Inflammatory macrophage (primary cell): ENCODE measurements at places on chromosomes 1 and 21.

GRCh38 chr1:45953934-45954847, 150.8 kb downstream of the MAST2 start:
- peak; percentile 12 for DNase-seq

- no peak for DNase-seq
Observed at GRCh38 chr1:228366062-228366865, 40.4 kb downstream of the TRIM11 start.

- DNase-seq: peak; percentile 71
Observed at GRCh38 chr1:167066333-167067122, 23.6 kb downstream of the GPA33 start.

- DNase-seq: no peak
Observed at GRCh38 chr1:116096013-116096618, 15.1 kb upstream of the MAB21L3 start.

- no peak for DNase-seq
Observed at GRCh38 chr1:21246905-21247642, 43.2 kb downstream of the ECE1 start.

GRCh38 chr1:5494518-5494917, 497.7 kb downstream of the NPHP4 start:
- DNase-seq: no peak

DNA sequence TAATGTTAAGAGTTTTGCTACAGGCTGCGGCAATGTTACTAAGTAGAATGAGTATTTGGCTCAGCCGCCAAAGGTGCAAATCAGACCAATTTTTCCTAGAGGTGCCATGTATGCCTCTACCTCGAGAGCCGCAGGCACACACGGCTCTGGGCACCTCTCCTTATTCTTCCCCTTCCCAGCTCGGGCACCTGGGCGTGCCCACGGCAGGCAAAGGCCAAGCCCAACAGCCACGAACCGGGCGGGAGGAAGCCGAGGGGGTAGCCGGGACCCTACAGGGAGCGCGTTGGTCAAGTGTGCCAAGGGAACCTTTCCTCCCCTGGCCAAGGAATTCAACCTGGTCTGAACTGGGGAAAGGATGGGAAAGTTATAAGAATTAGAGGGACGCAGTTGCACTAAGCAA, 31.0 kb downstream of the LRRC3 start:
- no peak for DNase-seq

DNA sequence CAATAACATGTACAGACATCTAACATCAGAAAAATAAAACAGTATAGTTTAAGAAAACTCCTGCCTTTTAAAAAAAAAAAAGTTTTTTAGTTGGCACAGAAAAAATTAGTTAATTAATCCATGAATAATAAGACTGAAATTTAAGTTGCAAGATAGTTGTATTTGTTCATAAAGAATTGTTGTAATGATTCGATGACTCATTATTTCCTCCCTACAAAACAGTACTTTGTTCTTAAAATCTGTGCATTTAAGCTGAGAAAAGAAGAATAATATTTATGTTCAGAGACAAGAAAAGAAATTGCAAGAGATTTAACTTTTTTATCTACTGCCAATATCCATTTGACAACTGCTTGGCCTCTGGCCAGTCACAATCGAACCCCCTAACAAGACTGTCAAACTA, 894.7 kb downstream of the ADGRL2 start:
- DNase-seq: no peak

DNA sequence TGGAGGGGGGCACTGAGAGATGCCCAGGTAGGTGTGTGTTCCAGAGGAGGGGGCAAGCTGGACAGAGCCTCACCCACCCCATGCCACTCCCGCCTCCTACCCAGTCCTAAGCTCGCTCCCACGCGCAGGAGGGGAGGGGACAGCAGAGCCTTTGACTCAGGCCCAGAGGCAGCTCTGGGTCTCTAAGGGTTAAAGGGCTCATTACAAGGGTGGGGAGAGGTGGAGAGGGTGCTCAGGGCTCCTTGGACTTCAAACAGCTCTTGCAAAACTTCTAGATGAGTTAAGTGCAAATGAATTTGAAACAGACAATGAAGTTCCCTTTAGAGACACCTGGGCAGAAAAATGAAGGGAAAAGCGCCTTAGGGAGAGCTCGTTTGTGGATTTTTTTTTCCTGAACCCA, 104.2 kb upstream of the CASZ1 start:
- DNase-seq: no peak

GRCh38 chr1:22279735-22280134, 136.8 kb upstream of the WNT4 start:
- no peak for DNase-seq

GRCh38 chr1:9798236-9799130, 25.3 kb downstream of the CLSTN1 start:
- peak; percentile 8 for DNase-seq

DNA sequence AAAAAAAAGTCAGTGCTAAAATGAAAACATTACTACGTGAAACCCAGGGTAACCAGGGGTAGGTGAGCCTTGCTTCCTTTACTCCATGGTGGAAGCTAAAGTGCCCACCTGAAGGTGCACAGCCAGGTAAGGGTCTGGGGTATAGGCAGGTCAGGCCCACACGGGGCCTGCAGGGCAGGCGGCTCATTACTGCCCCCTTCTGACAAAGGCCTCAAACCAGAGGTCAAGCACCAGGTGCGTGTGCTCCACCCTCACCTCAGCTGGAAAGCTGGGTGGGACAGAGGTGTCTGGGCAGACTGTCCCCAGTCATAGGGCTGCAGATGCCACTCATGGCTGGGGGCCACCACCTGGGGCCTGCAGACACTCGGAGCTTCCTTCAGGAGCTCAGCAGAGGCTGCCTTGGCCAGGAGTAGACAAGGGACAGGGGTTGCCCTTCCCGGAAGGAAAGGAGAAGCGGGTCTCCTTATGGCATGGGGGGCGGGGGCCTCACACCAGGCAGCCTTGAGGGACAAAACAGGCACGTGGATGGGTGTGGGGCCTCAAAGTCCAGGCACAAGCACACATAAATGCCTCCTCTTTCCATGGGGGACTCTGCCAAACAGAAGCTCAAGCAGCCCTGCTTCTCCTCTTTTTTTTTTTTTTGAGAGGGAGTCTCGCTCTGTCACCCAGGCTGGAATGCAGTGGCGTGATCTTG, 36.2 kb downstream of the ACOT7 start:
- DNase-seq: no peak

DNA sequence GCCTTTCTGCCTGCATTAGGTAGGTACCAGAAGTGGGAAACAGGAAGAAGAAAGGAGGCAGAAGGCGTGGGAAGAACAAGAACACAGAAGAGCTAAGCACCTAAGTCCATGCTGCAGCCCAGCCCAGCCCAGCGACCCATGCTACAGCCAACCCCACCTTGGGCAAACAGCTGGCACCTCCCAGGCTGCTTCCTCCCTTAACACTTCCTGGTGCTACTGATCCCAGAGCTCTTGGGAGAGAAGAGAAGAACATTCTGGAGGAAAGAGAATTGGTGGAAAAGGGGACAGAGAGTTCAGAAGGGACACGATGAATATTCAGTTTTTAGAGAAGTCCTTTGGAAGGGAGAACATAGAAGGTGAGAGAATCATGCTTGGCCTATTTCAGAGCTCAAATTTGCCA, 28.5 kb downstream of the PLEKHA6 start:
- no peak for DNase-seq

GRCh38 chr1:223211323-223211985, 68.4 kb upstream of the TLR5 start:
- DNase-seq: no peak

DNA sequence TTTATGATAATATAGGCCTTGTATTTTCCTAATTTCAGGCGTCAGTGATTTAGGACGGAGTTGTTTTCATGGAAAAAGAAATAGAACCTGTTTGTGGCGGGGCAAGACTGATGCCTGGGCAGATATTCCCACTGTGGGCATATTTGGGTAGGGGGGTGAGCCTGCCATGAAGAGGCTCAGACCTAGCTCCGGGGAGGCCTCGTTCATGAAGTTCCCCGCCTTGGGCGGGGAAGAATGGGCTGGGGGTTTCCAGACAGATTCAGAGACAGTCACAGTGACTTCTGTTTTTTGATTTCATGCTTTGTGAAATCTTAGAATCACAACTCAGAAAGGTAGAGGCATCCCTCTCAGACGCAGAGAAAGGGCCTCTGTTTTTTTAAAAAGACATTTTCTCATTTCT, 36.1 kb downstream of the RUNX3 start:
- no peak for DNase-seq

- DNase-seq: no peak
Observed at GRCh38 chr1:50208315-50208714, 99.6 kb downstream of the ELAVL4 start.

DNA sequence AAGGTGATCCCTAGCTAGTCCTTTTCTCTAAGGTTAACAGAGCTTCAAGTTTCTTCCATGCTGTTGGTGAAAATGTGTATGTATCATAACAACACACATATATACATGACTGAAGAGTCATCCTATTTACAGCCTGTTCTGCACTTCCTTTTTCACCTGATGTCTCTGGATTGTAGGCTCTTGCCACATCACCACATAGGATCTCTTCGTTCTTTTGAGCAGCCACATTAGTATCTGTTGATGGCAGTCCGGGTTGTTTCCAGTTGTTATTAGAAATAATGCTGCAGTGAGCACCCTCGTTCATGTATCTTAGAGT, 19.7 kb downstream of the MRPL37 start:
- DNase-seq: peak; percentile 55

GRCh38 chr1:84103197-84103992, 40.7 kb upstream of the PRKACB start:
- peak; percentile 38 for DNase-seq

GRCh38 chr21:41009398-41010100, 158.4 kb upstream of the BACE2 start:
- DNase-seq: no peak

DNA sequence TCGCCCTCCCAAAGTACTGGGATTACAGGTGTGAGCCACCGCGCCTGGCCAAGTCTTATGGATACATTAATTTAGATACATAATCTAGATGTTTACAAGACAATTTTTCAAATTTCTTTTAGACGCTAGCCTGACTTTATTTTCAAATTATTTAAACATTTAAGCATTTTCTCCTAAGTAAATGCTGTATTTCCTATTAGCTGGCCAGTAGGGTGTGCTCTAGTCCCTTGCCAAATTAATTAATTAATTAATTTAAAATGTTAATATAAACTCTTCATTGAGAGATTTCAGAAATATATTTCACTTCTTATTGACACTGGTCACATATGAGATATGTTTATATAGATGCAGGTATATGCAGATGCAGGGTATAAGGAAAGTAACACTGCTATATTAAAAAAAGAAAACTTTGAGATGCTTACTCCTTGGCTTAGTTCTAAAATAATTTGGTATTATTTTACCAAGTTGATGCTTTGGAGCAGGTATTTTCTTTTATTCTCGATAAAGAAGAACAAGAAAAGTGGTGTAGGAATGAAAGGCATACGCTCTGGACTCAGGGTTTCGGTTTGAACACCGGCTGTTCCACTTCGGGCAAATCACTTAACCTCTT, 5.2 kb upstream of the ERRFI1 start:
- peak; percentile 59 for DNase-seq

GRCh38 chr1:29679316-29679715, 443.0 kb downstream of the PTPRU start:
- no peak for DNase-seq

- no peak for DNase-seq
Observed at GRCh38 chr1:205783904-205784303, 8.6 kb upstream of the RAB29 start.

DNA sequence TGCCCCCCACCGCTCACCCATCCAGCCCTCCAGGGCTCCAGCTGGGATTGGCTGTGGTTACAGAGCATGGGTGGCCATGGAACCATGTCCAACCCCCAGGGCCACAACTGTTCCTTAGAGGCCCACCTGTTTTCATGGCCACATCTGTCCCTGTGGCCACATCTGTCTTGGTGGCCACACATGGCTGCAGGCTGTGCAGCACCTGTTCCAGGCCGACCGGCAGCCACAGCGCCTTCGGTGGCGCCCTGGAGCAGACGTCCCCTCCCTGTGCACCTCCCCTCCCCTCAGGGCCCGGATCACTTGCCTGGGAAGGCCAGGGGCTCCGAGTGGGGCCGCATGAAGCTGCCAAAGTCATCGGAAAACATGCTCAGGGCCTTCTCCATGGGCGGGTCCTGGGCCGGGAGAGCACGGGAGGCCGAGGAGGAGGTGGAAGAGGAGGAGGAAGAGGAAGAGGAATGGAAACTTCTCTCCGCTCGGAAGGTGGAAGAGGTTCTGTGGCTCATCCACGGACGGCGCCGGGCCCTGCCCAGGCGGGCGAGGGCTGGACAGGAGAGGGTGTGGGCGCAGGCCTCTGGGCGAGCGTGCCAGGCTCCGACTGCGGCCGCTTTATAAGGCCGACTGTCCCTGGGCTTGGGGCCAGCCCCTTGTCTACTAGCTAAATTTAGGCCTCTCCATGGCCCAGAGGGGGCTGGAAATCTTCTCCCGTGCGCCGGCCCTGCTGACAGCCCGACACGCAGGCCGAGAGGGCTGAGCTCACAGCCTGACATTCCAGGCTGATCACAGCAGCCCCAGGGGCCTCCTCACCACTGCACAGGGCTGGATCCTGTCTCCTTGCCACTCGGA, at the start of gene HSPB7:
Gene HSPB7 (minus strand): TSS at position 583 of the 843 bp plus-strand sequence. CDS start 80 bp downstream, at position 503.
- no peak for DNase-seq

- no peak for DNase-seq
Observed at GRCh38 chr1:65759516-65759915, 33.2 kb upstream of the PDE4B start.

GRCh38 chr1:186977266-186977957, 148.7 kb downstream of the PLA2G4A start:
- DNase-seq: no peak

DNA sequence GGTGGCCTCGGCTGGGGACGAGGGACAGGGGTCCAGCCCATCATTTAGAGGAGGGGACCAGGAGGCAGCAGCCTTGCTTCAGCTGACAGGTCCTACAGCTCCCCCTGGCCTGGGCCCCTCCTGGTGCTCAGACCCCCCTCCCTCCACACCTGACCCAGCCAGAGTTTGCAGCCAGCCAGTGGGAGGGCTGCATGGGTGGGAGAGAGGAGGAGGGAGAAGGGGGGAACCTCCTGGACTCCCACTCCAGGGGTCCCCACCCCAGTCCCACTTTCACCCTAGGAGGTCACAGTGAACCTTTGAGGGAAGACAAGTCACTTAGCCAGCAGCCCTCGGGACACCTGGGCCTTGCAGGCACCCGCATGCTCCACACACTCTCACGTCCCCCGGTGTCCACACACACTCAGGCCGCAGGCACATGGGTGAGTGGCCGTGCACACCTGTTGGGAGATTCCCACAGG, 108.9 kb upstream of the ZBTB40 start:
- no peak for DNase-seq

DNA sequence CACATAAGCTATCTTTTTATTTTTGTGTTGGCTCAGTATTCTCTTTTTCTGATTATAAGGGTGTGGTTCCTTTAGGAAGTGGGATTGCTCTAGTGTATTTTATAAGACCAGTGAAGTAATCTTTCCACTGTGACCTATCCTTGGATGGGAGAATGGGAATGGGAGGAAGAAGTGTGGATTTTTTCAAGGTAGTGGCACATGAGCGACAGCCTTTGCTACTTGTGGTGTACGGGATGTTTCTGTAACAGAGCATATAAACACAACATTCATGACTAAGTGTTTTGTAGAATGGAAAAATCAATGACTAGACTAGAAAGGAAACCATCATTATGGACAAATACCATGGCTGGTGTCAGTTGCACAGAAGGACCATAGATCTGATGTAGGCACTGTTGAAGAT, 209.6 kb downstream of the GIPC2 start:
- DNase-seq: no peak
